Kidney capillary endothelial cell (primary cell): ENCODE measurements at places on chromosomes 6 and 20.
A peak's percentile ranks its signal among the peaks of the same experiment; 100 is the strongest.

- no peak for DNase-seq
Observed at GRCh38 chr6:44590471-44590870, 203.0 kb downstream of the CDC5L start.

DNA sequence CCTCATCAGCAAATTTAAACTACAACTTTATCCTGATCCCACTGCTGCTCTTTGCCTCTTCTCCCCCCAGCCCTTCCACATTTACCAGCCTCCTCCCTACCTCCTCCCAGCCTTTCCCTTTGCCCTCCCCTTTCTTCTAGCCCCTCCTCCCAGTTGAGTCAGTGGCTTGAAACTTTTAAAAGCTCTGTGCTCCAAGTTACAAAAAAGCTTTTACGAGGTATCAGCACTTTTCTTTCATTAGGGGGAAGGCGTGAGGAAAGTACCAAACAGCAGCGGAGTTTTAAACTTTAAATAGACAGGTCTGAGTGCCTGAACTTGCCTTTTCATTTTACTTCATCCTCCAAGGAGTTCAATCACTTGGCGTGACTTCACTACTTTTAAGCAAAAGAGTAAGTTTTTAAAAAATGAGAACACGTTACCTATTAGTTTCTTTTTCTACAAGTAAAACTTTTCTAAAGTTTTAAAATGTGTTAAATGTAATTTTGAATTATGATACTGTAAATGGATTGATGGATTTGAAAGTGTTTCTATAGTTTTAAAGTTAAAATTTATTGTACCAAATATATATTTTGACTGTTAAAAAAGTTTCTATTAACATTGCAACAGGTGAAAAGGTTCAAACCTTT is at the start of gene GJA1:
GJA1 (plus strand) TSS at position 203 of the 626 bp plus-strand sequence. CDS start 11,202 bp downstream, outside the sequence.
- DNase-seq, result peak; percentile 76

GRCh38 chr20:18698735-18699380 is 111.0 kb downstream of the DTD1 start:
- no peak for DNase-seq

GRCh38 chr20:24950836-24951525 is 1.9 kb downstream of the CST7 start:
- no peak for DNase-seq

DNA sequence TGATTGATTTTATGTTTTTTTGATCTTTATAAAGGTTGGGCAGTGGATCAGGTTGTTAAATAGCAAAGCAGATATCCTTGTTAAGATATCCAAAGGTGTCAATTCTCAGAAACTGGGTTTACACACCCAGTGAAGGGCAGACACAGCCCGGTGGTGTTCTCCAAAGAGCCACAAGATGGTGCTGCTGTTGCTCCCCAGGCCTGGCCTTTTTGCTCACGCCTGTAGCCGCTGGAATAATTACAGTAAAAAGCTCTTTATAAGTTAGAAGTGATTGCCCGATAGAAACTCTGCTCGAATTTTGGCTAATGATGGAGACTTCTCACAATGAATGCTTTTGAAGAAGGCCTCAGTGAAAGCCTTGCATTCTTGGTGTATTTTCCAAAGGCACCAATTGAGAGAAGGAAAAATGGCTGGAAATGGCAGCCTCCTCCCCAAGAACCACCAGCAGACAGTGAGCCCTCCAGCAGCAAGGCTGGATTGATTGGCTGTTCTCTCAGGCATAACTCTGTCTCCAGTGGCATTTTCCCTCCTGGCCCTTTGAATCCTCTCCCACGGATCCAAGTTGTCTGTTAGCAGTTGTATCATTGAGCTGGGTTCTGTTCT is 120.5 kb upstream of the CHD6 start:
- DNase-seq, result peak; percentile 27

DNA sequence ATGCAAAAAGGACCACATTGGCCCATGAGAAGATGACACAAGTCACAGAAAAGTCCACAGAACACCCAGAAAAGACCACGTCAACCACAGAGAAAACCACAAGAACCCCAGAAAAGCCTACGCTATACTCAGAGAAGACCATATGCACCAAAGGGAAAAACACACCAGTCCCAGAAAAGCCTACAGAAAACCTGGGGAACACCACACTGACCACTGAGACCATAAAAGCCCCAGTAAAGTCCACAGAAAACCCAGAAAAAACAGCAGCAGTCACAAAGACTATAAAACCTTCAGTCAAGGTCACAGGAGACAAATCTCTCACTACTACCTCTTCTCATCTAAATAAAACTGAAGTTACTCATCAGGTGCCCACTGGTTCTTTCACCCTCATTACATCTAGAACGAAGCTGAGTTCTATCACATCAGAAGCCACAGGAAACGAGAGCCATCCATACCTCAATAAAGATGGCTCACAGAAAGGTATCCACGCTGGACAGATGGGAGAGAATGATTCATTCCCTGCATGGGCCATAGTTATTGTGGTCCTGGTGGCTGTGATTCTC is 11.2 kb downstream of the MUCL3 start:
- DNase-seq, result no peak

DNA sequence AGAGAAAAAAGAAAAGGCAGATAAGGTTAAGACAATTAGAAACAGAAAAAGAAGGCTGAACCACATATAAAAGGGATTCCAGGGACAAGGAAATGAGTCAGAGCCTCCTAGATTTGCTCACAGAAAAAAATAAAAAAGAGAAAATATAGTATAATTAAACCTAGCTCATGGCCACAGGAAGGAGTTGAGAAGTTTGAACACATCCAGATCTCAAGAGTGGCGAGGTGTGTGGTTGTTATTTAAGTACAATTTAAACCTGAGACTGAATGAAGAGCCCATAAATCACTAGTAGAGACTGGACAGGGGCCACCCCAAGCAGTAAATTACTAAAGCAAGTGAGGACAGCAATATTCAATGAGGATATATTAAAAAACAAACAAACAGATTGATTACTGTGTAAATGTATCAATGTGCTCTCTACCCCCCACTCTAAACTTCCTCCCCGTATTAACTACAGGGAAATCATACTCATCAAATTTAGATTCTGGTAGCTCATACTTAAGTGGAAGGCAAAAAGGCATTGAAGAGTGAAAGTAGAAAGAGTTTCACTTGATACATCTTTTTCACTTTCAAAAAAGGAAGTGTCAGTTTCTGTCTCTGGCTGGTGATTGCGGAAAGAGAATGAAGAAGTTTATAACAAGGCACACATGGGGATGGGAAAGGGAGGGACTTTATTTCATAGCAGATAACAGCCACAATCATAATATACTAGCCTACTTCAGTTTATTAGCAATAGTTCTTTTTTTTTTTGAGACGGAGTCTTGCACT is 49.3 kb upstream of the SCAF8 start:
- DNase-seq, result peak; percentile 69

DNA sequence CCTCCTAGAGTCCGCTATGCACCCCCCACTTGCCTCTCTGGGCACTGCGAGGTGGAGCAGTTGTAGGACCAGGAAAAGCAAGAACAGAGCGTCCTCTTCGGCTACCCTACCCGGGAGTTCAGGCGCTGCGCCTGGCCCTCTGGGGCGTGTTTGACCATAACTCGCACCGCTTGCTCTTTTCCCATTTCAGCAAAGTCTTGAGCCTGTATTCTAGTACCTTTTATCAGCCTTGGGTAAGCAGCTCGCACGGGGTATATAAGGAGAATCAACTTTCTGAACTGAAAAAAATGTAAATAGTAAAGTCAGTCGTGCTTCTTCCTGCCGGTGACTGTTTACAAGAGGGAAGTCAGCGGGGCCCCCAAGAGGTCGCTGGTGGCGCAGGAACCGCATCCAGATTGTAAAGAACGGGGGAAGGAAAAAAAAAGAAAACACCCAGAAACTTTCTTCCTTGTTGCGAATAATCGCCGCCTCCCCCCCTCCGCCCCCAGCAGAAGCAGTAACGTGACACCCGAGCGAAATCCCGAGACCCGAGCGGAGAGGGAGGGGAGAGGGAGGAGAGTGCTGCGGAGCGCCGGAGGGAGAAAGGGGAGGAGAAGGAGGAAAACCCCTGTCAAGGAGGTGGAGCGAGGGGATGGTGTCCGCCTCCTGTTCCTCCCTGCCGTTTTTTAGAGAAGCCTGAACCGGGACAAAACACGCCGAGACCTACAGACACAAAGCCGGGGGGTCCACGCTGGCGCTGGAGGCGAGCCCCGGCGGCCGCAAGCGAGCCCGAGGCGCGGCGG is at the start of gene UST:
UST (plus strand) TSS at position 668 of the 782 bp plus-strand sequence. CDS start 401 bp downstream, outside the sequence.
- peak; percentile 39 for DNase-seq

GRCh38 chr6:30688569-30688968 is 2.1 kb upstream of the PPP1R18 start:
- DNase-seq, result no peak

GRCh38 chr6:154230910-154231595 is 125.5 kb downstream of the IPCEF1 start:
- no peak for DNase-seq

- no peak for DNase-seq
Observed at GRCh38 chr6:146127447-146128215, 98.8 kb downstream of the GRM1 start.

GRCh38 chr20:9051508-9051907 is 17.4 kb upstream of the PLCB4 start:
- peak; percentile 97 for DNase-seq

GRCh38 chr6:79783670-79784394 is 152.7 kb downstream of the SH3BGRL2 start:
- no peak for DNase-seq

GRCh38 chr6:42782689-42783176 is 881 bp downstream of the BICRAL start:
- peak; percentile 83 for DNase-seq

GRCh38 chr6:46648869-46649492 is 3.6 kb downstream of the CYP39A1 start:
- no peak for DNase-seq

DNA sequence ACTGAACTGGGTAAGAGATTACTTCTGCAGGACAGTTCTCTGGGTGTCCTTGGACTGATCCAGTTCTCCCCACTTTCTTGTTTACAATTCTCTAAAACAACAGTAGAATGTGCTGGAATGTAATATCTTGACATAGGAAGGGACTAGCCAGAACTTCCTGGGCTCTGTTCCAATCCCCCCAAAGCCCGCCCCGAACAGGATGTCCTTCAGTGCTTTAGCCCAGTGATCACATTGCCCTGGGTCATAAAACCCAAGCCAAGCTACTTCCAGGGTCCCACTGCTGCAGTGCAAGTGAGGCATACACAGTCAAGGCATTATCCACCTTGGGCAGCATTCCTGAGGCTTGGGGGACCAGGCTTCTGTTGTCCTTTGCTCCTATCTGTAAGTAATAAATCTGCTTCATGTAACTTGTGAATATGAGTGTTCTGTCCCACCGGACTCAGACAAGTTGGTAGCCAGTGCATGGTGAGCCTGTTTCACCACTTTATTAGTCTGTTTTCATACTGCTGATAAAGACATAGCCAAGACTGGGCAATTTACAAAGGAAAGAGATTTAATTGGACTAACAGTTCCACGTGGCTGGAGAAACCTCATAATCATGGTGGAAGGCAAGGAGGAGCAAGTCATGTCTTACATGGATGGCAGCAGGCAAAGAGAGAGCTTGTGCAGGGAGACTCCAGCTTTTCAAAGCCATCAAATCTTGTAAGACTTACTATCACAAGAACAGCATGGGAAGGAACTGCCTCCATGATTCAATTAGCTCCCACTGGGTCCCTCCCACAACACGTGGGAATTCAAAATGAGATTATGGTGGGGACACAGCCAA is 23.5 kb downstream of the FITM2 start:
- DNase-seq, result no peak

DNA sequence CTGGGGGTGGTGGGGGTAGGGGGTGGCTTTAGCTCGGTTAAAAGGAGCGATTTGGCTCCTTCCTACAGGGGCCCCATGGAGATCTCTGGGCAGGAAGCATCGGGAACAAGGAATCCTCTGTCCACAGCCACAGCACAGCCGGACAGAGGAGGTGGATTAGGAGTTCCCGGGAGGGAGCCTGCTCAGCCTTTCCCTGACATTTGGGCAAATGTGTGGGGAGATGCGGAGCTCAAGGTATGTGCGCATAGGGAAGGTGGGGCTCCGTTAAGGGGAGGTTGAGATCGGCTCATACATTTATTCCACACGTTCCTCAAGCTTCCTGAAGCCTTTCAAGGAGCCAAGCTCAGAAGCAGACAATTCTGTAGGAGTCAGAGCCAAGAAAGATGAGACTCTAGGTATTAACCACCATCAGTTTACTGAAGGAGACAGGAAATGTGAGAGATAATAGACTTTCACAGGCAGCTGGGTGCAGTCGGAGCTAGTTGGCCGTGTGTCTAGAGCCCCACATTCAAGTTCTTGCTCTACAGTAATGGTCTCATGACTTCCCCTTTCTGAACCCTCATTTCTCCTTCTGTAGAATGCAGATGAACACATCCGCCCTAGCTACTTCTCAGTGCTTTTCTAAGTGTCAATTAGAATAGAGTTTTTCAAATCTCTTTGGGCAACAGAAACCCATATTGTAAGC is 40.8 kb upstream of the EPB41L1 start:
- no peak for DNase-seq
